ENCODE measurements at places on chromosomes 5 and 9.

DNA sequence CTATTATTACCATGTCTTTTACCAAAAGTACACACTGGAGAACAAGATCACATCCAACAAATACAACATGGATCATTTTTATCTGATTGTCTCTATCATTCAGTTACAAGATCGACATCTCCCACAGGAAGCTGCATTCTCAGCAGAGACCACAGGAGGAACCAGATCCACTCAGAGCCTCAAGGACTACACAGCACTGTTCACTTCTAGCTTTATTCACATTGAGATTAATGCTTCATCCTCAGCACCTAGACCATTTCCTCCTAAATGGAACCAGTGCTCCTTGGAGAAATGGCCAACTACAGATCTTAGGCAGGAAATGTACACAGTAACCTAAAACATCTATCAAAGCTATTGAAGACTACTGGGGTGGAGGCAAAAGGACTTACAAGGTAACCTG lies 13.3 kb upstream of the C5orf15 start:
- DNase-seq, result no peak

- no peak for DNase-seq
Observed at GRCh38 chr5:132808866-132809265, 4.2 kb upstream of the SOWAHA start.

DNA sequence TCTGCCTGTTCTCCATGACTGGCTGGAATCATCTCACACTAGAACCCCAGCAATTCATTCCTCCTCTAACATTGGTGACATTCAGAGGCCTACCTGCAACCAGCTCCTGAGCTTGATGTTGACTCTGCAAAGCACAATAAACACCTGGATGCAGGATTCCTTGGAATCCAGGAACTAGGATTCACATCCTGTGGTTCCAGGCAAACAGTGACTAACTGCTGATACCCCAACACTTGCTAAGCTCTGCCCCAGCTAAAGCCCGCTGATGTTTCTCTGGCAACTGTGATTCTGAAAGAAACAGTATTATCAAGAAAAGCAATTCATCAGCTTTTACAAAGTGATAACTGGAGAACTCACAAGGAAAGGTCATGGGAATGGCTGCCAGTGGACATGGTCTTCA lies 29.2 kb downstream of the SUSD1 start:
- no peak for DNase-seq

GRCh38 chr5:127969002-127969401 lies 114.6 kb upstream of the SLC12A2 start:
- DNase-seq, result no peak

DNA sequence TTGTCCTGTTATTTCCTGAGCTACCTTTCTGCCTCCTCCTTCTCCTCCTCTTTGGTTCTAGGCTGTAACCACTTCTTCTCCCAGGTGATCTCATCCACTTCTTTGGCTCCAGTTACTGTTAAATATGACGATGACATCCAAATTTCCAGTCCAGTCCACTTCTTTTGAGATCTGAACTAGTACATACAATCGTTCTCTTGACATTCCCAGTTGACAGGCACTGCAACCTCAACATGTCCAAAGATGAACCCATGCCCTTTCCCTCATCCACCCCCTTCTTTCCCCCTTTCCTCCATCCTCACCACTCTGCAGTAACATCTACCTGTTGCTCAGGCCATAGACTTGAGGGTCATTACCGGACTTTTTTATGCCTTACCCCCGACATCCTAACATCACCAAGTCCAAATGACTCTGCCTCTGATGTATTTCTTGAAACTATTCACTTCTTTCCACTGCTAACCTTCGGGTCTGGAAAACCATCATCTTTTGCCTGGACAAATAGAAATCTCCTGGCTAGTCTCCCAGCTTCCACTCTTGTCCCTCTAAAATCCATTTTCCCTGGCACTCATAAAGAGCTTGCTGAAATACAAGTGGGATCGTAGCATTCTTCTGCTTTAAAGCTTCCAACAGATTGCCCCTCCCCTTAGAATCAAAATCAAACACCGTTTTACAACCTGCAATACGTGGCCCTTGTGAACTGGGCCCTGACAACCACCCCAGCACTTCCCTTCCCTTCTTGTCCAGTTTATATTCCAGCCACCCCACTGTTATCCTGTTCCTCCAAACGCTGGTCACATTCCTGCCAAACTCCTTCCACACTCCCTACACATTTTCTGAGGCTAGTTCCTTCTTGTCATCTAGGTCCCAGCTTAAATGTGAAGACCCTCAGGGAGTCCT lies 31.5 kb downstream of the KLF9 start:
- DNase-seq, result no peak

DNA sequence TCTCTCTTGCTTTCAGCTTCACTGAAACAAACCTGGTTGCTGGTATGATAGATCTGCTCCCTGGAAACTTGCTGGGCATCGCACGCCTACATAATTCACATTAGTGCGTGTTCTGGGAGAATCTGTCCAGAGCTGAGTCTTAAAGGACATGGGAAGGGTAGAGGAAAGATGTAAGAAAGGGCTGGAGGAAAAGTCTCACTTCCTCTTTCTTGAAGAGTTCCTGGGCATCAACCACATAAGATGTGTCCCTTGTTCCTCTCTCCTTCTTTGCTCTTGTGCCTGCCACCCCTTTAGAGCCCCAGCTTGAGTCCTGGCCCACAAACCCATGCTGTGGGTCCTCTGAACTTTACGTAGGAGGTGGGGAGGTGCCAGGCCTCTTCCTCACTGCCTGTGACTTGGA lies 205.3 kb upstream of the PANK3 start:
- no peak for DNase-seq

GRCh38 chr5:149314571-149315111 lies 30.7 kb upstream of the GRPEL2 start:
- no peak for DNase-seq

DNA sequence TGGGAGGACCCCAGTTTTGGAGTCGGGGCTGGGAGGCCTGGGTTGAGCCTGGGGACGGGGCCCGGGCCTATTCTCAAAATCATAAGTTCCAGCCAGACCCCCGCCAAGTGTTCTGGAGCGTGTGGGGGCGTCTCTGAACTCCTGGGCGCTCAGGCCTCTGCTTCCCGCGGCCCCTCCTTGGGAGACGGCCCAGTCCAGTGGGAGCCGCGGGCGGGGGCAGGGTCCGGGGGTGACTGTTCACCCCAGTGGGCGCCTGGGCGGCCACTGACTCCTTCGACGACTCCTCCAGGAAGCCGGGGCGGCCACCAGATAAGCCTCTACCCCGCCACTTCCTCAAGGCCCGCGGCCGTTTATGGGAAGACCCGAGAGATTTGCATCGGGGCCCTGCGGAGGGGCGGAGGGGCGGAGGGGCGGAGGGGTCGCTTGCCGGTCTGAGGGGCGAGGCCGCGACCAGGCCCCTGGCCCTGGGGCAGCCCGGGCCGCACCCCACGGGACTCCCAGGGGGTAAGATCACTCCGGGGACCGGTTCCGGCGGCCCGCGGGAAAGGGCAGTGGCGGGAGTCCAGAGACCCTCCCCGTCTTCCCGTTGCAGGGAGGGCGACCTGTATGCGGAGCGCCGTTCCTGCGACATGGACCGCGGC lies 655 bp downstream of the TOR4A start:
- no peak for DNase-seq

DNA sequence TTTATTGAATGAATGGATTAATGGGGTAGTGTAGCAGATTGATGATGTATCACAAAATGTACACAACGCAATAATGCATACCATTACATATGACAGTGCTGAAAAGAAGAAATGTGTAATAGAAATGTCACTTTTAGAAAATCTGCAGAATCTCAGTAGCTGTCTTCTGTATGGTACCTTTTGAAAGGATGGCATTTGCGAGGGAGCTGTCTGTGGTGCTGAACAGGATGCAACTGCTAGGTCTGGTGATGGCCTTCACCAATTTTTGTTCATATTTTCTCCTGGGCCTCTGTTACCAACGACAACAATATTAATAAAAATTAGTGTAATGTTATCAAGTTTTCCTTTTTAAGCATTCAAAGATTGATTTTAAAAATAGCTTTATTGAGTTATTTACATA lies 36.2 kb upstream of the OTULIN start:
- DNase-seq, result peak; percentile 54

- no peak for DNase-seq
Observed at GRCh38 chr5:6829150-6829784, 116.0 kb downstream of the TENT4A start.

- no peak for DNase-seq
Observed at GRCh38 chr5:84706678-84707641, 322.3 kb upstream of the EDIL3 start.

- DNase-seq, result no peak
Observed at GRCh38 chr9:34651876-34652601, at the start of gene IL11RA. IL11RA (plus strand) TSS chr9:34652185; CDS start chr9:34655218, 3,033 bp downstream.

GRCh38 chr5:172071309-172071875 lies 65.0 kb upstream of the FBXW11 start:
- DNase-seq, result no peak

GRCh38 chr9:93642961-93643360 lies 66.6 kb downstream of the PHF2 start:
- no peak for DNase-seq

- DNase-seq, result no peak
Observed at GRCh38 chr9:114889802-114890224, 40.6 kb downstream of the TNFSF8 start.

GRCh38 chr5:83564069-83564749 lies 92.7 kb downstream of the VCAN start:
- peak; percentile 52 for DNase-seq

GRCh38 chr9:23630488-23630887 lies 195.6 kb downstream of the ELAVL2 start:
- DNase-seq, result no peak

- no peak for DNase-seq
Observed at GRCh38 chr5:68330574-68330973, 115.0 kb downstream of the PIK3R1 start.

- peak; percentile 81 for DNase-seq
Observed at GRCh38 chr5:67165526-67166459, 30.8 kb downstream of the CD180 start.

GRCh38 chr5:109053995-109054417 lies 306.3 kb downstream of the FER start:
- DNase-seq, result no peak

All from T-cell (primary cell).